ENCODE measurements at places on chromosomes 13 and 19.

GRCh38 chr13:30692113-30692512 is 43.2 kb upstream of the ALOX5AP start:
- DNase-seq, result no peak

DNA sequence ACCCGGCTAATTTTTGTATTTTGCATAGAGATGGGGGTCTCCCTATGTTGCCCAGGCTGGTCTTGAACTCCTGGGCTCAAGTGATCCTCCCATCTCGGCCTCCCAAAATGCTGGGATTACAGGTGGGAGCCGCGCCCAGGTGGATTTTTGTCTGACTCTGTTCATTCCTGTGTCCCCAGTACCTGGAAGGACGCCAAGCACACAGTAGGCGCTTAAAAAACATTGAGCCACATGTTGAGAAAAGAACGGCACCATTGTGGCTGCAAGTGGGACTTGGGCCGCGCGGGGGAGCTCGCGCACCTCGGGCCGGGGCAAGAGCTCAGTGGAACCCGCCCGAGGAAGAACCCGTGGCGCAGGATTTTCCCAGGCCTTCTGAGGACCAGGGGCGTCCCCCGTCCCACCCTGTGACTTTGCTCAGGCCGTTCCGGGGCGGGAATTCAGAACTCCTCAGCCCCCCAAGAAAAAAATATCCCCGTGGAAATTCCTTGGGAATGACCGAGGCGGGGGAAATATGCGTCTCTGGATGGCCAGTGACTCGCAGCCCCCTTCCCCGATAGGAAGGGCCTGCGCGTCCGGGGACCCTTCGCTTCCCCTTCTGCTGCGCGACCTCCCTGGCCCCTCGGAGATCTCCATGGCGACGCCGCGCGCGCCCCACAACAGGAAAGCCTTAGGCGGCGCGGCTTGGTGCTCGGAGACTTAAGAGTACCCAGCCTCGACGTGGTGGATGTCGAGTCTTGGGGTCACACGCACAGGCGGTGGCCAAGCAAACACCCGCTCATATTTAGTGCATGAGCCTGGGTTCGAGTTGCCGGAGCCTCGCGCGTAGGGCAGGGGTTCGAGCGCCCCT is 1.4 kb upstream of the ICAM1 start:
- peak; percentile 74 for DNase-seq

- DNase-seq, result no peak
Observed at GRCh38 chr19:11423164-11423790, 4.2 kb upstream of the RGL3 start.

GRCh38 chr19:4722671-4723594 is 709 bp downstream of the DPP9 start:
- DNase-seq, result no peak

- DNase-seq, result no peak
Observed at GRCh38 chr19:7113233-7113632, 43.7 kb downstream of the ZNF557 start.

DNA sequence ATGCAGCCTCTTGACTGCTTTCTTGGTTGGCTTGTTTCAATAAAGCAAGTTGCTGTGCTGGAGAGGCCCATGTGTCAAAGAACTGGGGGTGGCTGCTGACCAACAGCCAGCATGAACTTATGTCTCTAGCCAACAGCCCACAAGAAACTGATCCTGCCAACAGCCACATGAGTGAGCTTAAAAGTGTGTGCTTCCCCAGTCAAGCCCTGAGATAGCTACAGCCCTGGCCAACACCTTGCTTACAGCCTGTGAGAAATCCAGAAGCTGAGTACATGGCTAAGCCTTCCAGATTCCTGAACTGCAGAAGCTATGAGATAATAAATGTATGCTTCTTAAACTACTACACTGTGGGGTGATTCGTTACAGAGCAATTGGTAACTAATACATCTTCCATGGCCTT is 38.9 kb upstream of the IPO5 start:
- DNase-seq, result no peak

GRCh38 chr13:36530050-36530789 is 97.9 kb downstream of the CCNA1 start:
- no peak for DNase-seq

GRCh38 chr13:48783181-48783630 is 129.5 kb downstream of the CYSLTR2 start:
- DNase-seq, result no peak

DNA sequence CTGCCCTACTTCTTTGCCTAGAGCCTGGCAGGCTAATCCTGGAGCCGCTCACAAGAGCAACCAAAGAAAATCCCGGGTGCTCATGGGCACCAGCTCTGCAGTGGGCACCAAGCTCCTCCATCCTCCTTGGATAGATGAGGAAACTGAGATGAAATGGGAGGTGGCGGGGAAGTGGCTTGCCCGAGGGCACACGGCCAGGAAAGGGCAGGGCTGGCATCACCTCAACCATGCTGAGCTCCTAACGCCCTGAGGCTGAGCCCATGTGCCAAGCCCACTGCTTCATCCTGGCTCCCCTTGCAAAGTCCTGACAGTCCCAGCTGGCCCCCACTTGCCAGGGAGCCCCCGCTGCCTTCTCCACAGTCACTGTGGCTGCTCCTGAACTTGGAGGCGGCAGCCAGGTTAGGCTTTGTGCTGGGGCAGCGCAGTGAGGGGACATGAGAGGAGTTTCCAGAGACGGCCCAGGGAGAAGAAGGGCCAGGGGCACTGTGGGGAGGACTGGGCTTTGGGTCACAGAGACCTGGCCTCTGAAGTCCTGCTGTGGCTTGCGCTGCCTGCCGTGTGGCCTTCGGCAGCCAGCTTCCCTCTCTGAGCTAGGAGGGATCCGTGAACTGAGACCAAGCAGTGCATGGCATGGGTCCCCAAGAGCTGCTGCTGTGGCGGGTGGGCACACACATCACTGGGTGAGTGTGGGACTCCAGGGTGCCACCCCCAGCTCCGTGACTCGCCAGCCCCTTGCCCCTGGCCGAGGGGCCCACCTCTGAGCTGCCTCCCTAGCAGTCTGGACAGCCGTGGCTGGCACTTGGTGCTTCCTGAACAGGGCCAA is 17.5 kb downstream of the TMED1 start:
- no peak for DNase-seq

DNA sequence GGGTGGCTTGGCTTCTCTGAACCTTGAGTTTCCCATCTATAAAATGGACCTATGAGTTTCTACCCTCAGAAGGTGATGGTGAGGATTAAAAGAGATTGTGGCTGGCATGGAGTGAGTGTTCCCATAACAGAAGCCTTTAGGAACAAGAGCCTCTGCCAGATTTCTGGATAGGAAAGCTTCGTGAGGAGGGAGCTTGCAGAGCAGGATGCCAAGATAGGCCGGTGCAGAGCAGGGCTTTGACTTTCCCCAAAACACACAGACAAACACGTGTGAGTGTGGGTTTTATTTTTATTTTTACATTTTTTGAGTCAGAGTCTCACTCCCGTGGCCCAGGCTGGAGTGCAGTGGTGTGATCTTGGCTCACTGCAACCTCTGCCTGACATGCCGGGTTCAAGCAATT is 3.7 kb upstream of the CNN1 start:
- DNase-seq, result no peak

GRCh38 chr13:29702912-29703351 is 107.4 kb upstream of the SLC7A1 start:
- no peak for DNase-seq

GRCh38 chr13:99738626-99739025 is 232.9 kb downstream of the ZIC5 start:
- DNase-seq, result no peak
